ENCODE measurements at places on chromosomes 3 and 15. TPM values are rescaled to one million over a fixed set of nuclear protein-coding genes. Genes with fewer than 3 reads are reported as not detected.

ASB14 gene
- total RNA-seq, result not detected

CD200 gene
- total RNA-seq, result 53.6 TPM

CCDC39 gene
- total RNA-seq, result not detected

VIPR1 gene
- total RNA-seq, result 6.3 TPM

NTRK3 gene
- 1.4 TPM for total RNA-seq

GAP43 gene
- total RNA-seq, result not detected

GLDN gene
- not detected for total RNA-seq

SCAANT1 gene
- not detected for total RNA-seq

- peaks cover 29% of the 10 kb centered on the region for H3K4me1 ChIP-seq
- DNase-seq, result peak; percentile 72
- H3K27ac ChIP-seq, result no peak overlapping the region
- no peak overlapping the region for H3K4me3 ChIP-seq
Observed at GRCh38 chr3:58052373-58053273, 44.4 kb downstream of the FLNB start.

- no peaks in the 10 kb centered on the region for H3K36me3 ChIP-seq
- H3K27ac ChIP-seq, result no peak overlapping the region
- H3K4me3 ChIP-seq, result no peak overlapping the region
- H3K4me1 ChIP-seq, result no peaks in the 10 kb centered on the region
Observed at GRCh38 chr15:40424483-40425115, 16.2 kb upstream of the BAHD1 start.

DNA sequence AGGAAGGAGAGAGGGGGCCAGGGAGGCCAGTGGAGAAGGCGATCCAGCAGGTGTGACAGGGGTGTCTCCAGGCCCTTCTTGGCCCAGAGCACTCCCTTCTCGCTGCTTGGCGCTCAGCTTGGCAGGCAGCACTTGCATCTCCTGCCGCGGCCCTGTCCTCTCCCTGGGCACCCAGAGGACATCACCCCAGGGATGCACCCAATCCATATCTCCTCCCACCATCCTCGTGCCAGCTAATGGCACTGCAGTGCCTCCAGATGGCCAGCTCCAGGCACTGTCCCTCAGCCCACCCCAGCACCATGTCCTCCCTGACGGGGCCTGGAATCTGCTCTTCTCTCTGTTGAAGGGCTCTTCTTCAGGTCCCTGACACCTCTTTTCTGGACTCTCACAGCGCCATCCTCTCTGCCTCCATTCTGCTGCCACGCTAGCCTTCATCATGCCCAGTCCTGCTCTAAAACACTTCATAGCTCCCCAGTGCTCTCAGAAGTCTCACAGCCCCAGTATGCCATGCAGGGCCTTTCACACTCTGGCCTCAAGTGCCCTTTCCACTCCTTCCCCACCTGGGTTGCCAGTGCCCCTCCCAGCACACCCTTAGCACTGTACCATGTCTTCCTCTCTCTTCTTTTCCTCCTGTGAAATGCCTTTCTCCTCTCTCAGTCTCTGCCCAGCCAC lies 106.8 kb upstream of the SLC6A11 start:
- DNase-seq, result no peak
- H3K27ac ChIP-seq, result no peak overlapping the region
- H3K4me1 ChIP-seq, result peaks cover 5% of the 10 kb centered on the region
- H3K36me3 ChIP-seq, result no peaks in the 10 kb centered on the region

DNA sequence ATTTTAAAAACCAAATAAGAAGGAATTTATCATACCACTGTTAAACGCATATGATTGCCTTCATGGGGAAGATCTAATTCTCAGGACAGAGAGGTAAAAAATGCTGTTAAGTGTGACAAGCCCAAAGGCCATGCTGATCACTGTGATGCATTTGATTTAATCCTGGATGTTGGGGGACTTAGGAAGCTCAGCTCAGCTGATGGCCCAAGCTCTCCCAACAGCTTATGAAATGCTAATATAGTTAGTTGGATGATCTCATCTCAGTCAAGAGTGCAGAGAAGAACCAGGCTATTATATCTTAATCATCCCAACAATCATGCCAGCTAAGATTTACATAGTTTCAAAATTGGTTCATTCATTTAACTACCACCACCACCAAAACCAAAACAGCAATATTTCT lies 340.0 kb downstream of the IL20RB start:
- no peak for DNase-seq
- no peak overlapping the region for H3K4me3 ChIP-seq
- no peaks in the 10 kb centered on the region for H3K36me3 ChIP-seq

DNA sequence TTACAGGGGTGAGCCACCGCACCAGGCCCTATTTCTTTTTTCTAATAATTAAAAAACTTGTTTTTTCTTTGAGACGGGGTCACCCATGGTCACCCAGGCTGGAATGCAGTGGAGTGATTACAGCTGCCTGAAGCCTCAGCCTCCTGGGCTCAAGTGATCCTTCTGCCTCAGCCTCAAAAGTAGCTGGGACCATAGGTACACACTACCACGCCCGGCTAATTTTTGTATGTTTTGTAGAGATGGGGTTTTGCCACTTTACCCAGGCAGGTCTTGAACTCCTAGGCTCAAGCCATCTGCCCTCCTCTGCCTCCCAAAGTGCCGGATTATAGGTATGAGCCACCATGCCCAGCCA lies 858 bp upstream of the TKT start:
- no peak overlapping the region for H3K4me3 ChIP-seq
- no peak overlapping the region for H3K27ac ChIP-seq
- H3K27me3 ChIP-seq, result no peaks in the 10 kb centered on the region
- no peak for DNase-seq
- peaks cover 14% of the 10 kb centered on the region for H3K36me3 ChIP-seq

GRCh38 chr3:123749711-123750110 lies 134.4 kb downstream of the MYLK start:
- no peaks in the 10 kb centered on the region for H3K4me1 ChIP-seq
- peaks cover 2% of the 10 kb centered on the region for H3K27me3 ChIP-seq
- no peak for DNase-seq
- H3K27ac ChIP-seq, result no peak overlapping the region
- no peaks in the 10 kb centered on the region for H3K36me3 ChIP-seq
- H3K4me3 ChIP-seq, result no peak overlapping the region

GRCh38 chr15:51579012-51579411 lies 43.6 kb downstream of the DMXL2 start:
- H3K27me3 ChIP-seq, result no peaks in the 10 kb centered on the region
- H3K27ac ChIP-seq, result no peak overlapping the region
- no peaks in the 10 kb centered on the region for H3K4me1 ChIP-seq
- no peaks in the 10 kb centered on the region for H3K36me3 ChIP-seq

DNA sequence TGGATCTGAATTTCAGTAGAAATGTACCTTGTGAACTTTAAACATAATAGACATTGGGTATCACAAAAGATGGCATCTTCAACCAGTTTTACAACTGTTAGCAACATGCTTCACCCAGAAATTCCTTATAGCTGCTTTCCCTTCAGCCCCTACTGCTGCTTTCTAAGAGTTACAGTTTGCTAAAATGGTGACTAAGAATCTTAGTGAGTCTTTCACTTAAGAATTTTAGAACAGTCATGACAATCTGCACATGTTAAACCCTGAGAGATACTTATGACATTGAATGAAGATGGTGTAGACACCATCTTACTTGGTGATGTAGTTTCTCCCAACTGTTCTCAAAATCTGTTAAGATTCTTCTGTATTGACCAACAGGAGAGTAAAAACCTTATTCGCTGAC lies 129.7 kb upstream of the UBE2E1 start:
- peaks cover 2% of the 10 kb centered on the region for H3K27me3 ChIP-seq
- no peak for DNase-seq
- no peaks in the 10 kb centered on the region for H3K4me1 ChIP-seq
- H3K27ac ChIP-seq, result no peak overlapping the region
- no peaks in the 10 kb centered on the region for H3K36me3 ChIP-seq

GRCh38 chr3:38085943-38086324 lies 46.9 kb downstream of the DLEC1 start:
- peaks cover 4% of the 10 kb centered on the region for H3K36me3 ChIP-seq
- no peaks in the 10 kb centered on the region for H3K27me3 ChIP-seq
- no peaks in the 10 kb centered on the region for H3K4me1 ChIP-seq
- no peak overlapping the region for H3K27ac ChIP-seq

All from activated naive CD4-positive, alpha-beta T cell treated with anti-CD3 and anti-CD28 coated beads for 36 hours (primary cell).